ENCODE measurements at places on chromosomes 2 and 18.

DNA sequence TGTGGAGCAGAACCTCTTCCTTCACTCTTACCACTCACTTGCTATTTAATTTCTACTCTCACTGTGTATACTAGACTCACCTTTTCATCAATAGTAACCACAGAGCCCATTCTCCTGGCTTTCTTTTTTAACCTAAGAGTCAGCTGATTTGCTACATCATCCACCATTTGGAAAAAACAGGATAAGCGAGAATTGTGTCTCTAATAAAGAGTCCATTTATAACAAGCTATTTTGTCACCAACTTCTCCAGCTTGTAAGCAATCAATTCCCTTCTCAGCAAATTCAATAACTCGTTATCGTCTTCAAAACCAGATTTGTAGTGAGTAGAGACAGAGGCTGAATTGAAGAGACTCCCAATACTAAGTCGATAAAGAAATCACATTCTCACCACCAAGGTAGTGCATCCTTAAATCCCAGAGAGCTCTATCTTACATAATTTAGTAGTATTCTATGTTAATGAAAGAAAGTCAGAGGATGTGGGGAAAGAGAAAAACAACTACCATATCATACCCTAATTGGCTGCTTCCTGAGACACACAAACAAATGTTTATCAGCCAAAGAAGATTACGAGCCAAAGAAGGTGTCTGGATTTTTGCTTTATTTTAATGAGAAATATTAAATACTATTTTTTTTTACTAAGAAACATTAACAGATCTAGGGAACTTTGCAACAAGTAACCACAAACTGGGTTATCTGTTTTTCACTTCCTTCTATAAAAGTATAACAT, 52.5 kb upstream of the SPTBN1 start:
- DNase-seq, result no peak

- no peak for DNase-seq
Measured at GRCh38 chr2:127624756-127625571, 21.0 kb upstream of the GPR17 start.

DNA sequence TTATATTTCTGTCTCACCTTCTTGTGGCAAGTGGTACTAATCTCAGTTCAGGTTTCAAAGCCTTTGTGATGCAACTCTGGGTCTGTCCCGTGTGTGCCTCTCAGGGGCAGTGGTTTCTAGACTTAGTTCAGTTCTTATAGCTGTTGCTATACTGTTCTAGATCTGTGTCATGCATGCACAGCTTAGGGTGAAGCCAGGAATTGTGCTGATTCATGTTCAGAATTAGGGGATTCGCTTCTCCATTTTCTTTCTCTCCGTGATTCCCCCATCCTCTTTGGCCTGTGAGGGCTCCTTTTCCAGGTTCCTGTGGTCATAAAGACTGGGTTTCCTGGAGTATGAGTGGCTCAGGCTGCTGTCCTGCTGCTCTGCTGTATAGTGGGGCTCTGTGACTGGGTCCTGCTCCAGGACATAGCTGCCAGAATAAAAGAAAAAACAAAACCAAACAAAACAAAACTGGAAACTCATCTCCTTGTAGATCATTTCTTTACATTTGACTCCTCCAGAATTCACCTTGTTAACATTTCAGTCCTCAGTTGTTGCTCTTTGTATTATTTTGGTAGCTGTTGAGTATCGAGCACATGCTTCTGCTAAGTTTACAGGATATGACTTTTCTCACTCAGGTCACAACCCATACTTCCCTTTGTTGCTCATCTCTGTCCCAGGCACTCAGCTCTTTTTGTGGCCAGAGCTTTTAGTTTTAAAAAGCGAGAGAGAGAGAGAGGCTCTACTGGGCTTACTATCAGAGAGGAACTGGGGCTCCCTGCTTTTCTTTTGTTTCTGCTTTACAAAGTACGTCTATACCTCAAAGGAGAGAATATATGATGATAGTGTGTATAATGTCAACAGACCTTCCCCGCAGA, 34.2 kb downstream of the CERS6 start:
- peak; percentile 61 for DNase-seq

GRCh38 chr2:75788902-75789301, 78.2 kb upstream of the GCFC2 start:
- no peak for DNase-seq

DNA sequence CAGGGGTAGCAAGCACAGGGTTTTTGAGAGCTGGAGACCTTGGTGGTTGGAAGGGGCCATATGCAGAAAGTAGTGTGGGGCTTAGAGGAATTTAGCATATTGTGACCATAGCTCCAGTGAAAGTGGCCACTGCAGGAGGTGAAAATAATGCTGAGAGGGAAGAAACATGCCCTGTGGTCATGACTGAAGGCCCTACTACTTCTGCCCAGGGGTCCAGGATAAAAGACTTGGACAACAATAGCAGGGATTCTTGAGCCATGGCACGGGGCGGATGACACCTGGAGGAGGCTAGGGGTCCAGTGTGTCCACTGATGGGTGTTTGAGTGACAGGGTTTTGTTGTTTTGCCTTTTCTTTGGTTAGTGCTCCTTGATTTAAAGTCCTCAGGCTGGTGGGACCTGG, 694.6 kb downstream of the CPS1 start:
- no peak for DNase-seq

GRCh38 chr18:23529604-23530003, 26.3 kb downstream of the RMC1 start:
- DNase-seq, result peak; percentile 61

DNA sequence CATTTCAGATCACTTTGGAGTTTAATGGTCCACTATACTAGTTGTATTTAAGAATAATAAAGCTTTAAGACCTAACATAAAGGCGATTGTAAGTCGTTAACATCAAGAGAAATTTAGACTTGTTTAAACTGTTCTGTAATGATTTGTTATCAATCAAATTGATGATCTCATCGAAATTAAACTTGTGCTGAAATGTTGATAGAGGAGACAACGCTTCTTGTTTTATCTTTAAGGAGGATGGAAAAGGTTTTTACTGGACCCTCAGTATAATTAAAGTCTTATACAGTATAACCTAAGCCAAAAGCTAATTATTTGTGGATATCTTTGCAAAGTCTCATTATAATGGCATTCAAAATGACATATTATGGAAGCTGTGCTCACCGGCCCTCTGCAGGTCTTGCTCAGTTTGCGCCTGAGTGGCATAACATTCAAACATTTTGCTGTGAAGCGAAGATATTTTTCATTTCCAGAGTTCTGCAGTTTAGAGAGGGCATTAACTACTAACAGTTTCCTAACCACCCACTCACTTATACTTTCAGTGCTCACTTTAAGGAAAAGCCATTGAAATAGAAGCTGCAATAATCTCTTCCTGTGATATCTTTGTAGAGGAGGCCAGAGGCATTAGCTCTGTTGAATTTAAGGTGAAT, 1.4 kb upstream of the SERTAD2 start:
- DNase-seq, result peak; percentile 60

- no peak for DNase-seq
Measured at GRCh38 chr2:156006721-156007618, 325.6 kb downstream of the NR4A2 start.

- no peak for DNase-seq
Measured at GRCh38 chr2:17520761-17521160, 2.5 kb upstream of the RAD51AP2 start.

DNA sequence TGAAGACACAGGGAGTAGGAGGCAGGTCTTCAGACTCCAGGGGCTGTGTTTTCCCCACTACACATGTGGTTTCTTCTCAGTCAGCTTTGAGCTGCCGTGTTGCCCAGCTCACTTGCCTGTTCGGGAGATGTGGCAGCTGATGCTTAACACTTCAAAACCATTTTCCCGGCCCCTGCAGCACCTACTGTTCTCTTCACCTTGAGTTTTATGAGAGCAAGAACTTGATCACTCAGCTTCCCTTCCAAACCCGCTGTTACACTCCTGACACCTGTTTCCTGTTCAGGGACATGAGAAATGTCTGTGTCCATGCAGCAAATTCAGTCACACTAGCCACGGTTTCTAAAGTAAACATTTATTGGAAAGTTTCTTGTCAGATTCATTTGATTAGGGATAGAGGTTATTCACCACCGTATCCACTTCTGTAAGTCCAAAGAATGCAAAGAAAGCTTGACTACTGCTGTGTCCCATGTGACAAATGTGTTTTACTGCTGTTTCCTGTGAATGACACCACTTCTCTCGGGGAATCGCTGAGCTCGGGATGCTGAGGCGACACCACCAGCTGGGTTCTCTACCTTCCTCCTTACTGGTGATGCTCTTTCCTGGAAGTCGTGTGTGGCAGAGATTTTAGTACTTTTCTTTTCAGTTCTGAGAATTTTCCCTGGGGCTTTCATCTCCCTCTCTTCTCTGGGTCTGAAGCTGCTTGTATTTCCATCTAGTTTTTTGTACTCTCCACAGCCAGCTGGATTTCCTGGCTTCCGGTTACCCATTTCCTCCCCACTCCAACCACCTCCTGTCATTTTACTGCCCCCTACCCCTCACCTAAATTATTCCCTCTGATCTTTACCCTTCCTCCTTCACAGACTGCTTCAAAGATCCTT, 91.7 kb downstream of the KLF7 start:
- peak; percentile 65 for DNase-seq

- DNase-seq, result no peak
Measured at GRCh38 chr2:54038835-54039234, 68.0 kb upstream of the PSME4 start.

- DNase-seq, result no peak
Measured at GRCh38 chr2:198042189-198042588, 237.8 kb downstream of the PLCL1 start.

DNA sequence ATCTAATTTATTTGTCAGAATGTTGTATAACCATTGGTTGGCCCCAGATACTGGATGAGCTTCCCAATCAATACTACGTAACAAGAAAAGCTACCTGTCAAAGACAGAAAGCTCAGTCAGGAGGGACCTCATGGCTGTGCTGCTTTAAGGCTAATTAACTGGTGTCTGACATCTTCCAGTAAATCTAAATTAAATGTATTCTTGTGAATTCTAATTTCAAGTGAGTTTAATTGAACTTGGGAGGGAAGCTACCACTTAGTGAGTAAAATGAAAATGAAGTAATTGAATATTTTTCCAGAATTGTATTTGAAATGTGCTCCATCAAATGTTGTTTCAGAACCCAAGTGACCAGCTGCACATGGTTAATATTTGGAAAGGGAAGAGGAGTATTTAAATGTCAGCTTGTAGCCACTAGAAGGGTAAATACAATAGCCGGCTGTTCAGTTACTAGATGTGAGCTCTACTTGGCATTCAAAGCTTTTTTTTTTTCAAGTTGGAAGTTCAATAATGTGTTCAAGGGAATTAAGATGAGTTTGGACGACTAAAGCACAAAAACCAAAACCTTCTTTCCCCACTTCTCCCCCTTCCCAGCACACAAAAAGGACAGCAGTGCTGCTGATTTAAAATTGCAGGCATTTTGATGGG, 62.0 kb downstream of the GPR39 start:
- no peak for DNase-seq

GRCh38 chr2:108635630-108636354, 83.5 kb upstream of the RANBP2 start:
- DNase-seq, result no peak

DNA sequence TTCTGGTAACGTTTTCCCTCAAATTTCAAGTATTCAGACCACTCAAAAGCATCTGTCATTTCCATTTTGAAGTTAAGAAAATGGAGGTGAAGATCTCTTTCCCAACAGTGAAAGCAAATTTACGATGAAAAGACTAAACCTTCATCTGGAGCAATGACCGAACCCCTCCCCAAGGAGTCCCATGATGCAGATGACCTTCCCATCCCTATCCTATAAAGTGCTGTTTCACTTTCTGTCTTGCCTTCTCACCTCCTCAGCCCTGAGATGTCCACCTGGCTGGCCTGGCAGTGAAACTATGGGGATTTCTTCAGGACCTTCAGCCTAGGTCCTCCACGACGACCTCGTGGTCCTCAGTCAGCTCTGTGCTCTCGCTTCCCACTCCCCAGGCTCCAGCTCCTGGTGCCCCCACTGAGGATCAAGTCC, 925 bp upstream of the NPC1 start:
- DNase-seq, result no peak

DNA sequence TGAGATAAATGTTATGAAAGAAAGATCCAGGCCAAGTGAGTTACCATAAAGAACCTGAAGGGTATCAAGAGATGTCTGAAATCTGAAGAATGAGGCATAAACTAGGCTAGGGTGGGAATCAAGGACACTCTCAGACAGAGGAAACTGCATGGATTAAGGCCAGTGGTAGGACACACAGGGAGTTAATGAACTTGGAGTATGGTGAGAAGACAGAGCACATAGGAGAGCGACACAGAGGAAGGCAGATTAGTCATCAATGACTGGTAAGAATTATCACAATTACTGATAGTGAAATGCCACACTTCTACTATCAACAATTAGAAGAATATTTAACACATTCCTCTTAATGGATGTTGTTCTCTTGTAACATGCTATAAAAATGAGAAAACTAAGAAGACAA, 76.9 kb downstream of the TTC21B start:
- peak; percentile 17 for DNase-seq

Measured in dermis blood vessel endothelial cell (primary cell).